ENCODE measurements at places on chromosomes 12 and 14. TPM values are rescaled to one million over a fixed set of nuclear protein-coding genes. Genes with fewer than 3 reads are reported as not detected.

- no peak for DNase-seq
Observed at GRCh38 chr12:2845280-2845679, 10.4 kb upstream of the NRIP2 start.

DNA sequence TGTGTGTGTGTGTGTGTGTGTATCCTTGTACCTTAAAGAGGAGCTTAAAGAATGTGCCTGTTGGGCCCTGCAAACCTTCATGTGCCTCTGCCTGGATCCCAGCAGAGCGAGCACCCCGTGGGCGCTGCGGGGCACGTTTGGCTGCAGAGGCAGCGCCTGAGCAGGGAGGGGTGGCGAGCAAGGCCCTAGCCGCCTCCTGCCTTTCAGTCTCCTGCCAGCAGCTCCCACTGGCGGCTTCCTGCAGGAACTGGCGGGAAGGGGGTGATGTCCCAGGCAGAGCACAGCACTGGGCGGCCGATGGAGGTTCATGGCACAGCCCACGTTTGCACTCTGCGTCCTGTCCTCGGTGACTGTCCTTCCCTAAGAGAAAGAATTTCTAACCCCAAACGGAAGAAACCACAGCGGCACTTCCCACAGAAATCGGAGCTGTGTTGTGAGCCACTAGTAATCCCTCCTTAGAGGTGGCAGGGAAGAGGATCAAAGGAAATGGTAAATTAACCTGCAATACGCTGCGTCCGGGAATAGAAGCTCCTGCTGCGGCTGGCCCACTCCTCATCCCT is 19.8 kb downstream of the ZBTB42 start:
- DNase-seq = peak; percentile 77

DNA sequence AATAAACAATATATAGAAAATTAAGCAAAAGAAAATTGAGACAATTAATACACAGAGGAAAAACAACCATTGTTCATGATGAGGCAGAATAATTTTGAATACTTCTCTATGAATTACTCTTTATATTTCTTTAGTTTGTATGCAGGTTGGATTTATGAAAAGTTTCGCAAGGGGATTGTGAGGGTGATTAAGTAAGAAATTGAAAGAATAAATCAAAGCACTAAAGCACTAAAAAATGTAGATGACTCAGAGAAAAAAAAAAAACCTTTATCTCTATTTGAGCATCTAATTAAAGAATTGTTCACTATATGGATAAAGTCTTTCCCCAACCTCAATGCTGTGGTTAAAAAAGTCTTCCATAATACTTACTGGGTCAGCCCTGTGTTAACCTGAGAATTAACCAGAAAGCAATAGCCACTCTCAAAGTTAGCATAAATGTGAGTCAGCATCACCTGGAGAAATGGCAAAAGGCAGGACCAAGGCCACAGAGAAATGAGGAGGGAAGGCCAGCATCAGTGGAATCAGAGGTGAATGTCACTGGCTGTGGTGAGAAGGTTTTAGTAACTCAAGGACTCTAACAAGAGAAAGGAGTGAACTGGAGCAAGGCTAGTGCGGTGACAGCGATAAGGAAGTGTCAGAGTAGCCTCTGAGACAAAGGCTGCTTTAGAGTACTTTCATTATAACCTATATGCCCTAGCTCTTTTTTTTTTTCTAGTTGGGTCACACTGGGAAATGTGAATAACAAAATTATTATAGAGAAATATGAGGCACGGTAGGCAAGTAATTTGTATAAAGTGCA is 310.4 kb downstream of the KCNC2 start:
- DNase-seq = no peak

Gene CLEC2A
- total RNA-seq = not detected

Gene SDR9C7
- not detected for total RNA-seq

DNA sequence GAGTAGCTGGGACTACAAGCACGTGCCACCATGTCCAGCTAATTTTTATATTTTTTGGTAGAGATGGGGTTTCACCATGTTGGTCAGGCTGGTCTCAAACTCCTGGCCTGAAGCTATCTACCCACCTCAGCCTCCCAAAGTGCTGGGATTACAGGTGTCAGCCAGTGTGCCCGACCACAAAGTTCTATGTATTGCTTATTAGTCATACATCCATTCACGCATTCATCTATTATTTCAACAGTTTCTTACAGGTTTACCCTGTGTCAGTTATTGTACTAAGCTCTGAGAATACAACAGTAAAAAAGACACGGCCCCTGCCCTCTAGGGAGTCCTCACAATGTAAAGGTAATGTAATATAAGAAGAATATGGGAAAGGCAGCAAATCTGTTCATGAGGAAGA is 188.9 kb upstream of the BTG1 start:
- no peak for DNase-seq

- DNase-seq = no peak
Observed at GRCh38 chr14:22715186-22715812, 51.2 kb upstream of the OXA1L start.

DNA sequence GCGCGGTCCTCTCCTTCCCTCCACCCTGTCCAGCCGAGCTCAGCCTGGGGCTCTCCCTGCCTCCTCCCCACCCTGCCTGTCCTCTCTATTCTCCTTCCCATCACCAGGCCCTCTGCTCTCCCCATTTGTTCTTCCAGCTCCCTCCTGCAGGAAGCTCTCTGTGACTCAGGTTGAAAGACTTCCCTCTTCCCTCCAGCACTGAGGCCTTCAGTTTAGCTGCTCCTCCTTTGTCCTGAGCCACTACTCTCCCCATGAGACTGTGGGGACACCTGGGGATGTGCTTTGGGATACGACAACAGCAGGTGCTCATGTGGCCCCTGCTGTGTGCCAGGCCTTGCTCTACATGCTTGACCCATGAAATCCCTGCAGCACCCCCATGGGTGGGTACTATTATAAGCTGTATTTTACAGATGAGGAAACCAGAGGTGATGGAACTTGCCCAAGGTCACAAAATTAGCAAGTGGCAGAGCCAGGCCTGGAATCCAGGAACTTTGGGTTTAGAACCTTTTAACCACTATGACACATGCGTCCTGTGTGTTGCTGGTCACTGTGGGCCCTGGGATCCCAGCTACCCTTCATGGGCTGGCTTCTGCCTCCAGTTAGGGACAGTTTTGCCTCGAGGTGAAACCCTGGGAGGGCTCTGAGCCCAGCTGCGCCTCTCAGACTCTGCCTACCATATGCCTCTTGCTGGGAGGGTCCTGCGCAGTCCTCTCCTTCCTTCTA is 5.5 kb downstream of the KRT80 start:
- no peak for DNase-seq

Gene METTL25
- total RNA-seq = 16.9 TPM

- DNase-seq = no peak
Observed at GRCh38 chr12:107134558-107134957, 41.2 kb upstream of the CRY1 start.

- no peak for DNase-seq
Observed at GRCh38 chr12:3446235-3446634, 44.8 kb upstream of the PRMT8 start.

Gene CCDC198
- not detected for total RNA-seq

DNA sequence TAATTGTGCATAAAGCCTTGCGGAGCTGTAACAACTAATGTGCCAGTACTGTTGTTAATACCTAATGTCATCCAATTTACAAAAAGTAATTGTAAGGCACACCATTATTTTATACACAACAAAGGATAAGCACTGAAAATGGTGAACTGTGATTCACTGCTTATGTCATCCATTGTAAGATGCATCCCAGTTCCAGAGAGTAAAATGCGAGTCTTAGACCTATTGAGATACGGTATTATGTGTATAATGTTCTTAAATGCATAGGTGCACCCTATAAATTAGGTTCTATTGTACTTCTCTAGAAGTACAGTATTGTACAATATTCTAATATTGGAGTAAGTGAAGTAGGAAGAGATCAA is 406 bp downstream of the PARP2 start:
- DNase-seq = no peak

DNA sequence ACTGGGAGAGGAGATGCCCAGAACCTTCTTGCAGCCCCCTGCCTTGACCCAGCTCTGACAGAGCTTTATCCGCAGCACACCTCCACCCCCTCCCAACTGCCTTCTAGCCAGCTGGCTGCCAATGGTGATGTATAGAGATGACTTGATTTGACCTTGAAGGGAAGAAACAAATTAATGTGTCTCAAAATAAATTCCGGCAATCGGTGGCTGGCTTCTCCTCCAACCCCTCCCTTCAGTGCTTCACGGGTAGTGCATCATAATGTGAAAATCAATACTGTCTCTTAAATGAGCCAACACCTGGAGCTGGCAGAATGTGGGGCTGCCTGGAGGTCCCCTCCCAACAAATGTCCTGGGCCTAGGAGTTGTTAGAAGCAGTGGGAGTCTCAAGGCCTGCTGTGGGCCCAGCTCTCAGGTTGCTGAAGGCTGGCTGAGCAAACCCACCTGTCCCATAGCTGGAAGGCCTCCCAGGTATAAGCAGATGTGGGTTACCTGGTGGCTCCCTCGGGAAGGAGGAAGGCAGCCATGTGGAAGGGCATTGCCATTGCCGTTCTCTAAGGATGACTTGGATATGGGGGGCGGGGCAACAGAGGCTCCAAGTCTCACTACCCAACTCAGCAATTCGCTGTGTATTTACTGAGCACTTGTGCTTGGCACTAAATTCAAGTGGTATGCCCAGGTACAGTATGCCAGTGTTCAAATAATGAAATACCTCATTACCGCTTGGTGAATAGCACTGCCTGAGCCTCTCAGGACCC is 23.2 kb downstream of the HSPB8 start:
- peak; percentile 85 for DNase-seq

DNA sequence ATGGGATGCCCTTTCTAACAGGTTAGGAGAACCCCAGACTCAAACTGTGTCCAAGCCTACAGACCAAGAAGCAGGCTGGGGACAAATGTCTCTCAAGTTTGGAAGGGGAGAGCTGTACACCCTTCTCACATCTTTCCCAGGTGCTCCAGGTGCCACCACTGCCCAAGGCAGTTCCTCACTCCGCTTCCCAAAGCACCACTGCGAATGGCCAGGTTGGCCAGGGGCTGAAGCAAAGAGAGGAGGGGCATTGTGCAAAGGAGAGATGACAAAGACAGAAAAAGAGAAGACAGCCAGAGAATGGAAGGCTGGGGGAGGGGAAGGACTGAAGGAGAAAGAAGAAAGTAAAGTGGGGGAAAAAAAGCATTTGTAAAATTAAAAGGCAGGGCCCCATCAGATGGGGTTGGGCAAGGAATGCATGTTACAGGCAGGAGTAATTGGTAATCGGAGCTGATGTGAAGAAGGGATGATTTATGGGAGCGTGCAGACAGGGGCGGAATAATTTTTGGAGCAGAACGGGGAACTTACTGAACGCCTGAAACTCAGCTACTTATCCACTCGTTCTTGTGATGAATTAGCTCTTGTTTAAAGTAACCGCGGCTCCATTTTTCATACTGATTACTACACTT is 165.8 kb downstream of the ESRRB start:
- DNase-seq = no peak

DNA sequence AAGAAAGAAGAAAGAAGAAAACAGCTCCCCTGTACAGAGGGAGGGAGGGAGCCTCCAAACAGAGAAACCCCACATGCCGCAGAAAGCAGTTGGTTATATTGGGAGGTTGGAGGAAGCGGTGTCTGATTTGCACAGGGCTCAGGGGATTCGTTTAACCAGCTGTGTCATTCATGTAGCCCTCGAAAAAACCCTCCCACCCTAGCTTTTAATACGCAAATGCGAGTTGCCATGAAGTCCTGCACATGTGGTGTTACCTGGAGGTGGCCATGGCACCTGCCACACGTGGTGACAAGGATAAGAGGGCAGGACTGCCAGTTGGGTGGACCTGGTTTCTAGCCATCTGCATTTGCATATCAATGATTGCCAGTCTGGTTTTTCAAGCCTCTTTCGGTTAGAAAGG is 40.9 kb downstream of the TMEM30B start:
- DNase-seq = no peak

DNA sequence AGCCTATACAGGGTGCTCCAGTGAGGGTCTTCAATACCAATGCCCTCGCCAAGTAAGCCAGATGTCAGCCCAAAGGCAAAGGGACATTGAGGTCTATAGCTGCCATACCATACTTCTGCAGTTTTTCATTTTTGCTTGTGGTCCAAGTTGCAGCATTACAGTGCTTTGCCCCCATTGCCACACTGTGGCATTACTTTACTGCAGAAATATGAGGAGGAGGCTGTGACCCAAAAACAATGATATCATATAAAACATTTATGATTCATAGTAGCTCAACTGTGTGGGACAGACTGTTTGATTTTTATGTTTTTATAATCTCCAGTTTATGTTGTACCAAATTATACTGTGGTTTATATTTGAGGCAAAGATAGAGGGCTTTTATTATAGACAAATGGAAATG is 64.1 kb downstream of the KIAA0586 start:
- no peak for DNase-seq

DNA sequence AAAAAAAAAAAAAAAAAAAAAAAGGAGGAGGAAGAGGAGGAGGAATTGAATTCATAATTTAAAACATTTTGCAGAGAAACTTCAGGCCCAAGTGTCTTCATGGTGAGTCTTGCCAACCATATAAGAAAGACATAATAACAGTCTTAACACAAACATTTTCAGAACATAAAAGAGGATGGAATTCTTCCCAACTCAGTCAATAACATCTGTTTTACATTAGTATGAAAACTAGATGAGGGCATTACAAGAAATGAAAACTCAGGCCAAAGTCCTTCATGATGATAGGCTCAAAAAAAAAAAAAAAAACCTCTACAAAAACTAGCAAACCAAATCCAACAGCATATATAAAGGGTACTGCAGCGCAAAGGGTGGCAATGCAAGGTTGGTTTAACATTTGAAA is 151.6 kb downstream of the FOXA1 start:
- no peak for DNase-seq

- DNase-seq = no peak
Observed at GRCh38 chr12:44307506-44308168, 471.8 kb downstream of the TMEM117 start.

DNA sequence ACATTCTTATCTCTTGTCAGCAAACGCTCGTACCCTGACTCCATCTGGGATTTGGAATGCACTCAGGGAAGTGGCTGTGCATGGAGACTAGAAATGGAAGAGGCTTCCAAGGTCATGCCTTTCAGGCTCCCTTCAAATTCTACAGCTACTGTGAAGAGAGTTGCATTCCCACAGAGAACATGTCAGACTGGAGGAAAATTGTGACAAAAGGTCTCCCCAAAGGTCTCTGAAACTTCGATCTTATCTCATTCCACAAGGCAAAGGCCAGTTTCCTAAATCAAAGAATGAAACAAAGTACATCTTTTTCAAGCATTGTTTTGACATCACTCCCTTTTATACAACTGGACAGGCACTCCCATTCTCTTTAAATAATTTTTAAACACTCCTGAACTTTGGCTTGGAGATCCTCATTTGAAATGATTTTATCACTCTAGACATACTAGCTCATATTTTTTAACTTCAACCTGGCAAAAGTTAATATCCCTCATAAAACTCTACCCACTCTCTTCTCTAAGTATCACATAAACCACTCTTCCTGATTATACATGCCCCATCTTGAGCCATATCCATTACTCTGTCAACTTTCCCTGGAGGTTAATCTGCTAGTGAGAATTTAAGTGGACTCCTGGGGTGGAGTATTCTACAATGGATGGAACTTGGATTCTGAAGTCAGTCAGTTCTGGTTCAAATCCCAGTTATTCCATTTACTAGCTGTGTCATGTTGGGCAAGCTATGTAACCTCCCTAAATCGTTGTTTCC is 218.1 kb upstream of the HMGA2 start:
- no peak for DNase-seq

Gene DPF3
- 1.3 TPM for total RNA-seq
